CD4-positive, alpha-beta T cell treated with Interleukin-4 for 1 hour (primary cell): ENCODE measurements at places on chromosomes 6 and 20.

DNA sequence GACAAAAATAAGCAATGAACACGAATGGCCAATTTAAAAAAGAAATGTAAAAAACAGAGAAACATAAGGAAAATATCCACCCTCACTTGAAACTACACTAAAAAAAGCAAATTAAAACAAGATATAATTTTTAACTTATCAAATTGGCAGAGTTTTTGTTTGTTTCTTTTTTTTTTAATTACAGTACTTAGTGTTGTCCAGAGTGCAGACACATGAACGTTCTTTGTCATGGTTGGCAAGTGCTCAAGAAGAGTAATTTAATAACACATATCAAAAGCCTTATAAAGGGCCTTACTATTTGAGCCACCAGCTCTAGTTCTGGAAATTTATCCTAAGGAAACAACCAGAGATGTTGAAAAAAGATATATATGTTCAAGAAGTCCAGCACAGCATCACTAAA lies 142.3 kb downstream of the ATXN1 start:
- no peak for DNase-seq

DNA sequence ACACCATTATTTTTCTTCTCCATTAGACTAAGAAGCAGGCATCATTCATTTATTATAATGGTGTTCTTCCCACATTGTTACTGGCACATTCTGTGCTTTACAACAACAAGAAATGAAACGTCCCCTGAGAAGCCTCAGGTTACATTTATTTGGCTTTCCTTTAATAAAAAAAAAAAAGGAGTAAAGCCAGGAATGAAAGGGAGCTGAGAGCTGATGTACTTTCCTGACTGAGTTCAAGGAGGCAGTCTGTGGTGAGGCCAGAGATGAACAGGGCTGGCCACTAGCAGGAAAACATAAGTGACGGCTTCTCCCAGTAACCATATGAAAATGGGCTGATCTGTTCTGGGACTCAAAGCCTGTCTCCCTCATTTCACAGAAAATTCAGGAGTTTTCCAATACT lies 742.1 kb downstream of the MAFB start:
- no peak for DNase-seq

DNA sequence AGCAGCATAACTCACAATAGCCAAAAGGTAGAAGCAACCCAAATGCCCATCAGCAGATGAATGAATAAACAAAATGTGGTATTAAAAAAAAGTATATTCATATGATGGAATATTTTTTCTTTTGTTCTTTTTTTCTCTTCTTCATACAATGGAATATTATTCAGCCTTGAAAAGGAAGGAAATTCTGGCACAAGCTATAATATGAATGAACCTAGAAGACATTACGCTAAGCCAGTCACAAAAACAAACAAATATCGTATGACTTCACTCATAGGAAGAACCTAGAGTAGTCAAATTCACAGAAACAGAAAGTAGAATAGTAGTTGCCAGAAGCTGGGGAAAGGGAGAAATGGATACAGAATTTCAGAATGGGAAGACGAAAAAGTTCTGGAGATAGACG lies 63.7 kb downstream of the RBL1 start:
- no peak for DNase-seq

DNA sequence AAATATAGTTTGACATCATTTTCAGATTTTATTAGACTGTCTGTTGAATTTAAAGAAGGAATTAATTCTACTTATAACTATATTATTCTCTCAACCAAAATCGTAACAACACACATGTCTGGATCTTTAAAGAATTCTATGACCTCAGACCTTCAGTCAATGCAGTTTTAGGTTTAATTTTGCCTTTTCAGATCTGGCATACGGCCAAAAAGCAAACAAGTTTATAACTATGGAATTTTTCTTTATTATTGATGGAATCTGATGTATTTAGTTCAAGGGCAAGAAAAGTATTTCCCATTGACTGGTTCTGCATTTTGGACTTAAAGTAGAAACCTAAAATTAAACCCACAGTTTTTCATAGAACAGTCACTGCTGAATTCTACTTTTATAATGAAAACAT lies 233.4 kb downstream of the EYA4 start:
- DNase-seq, result no peak

DNA sequence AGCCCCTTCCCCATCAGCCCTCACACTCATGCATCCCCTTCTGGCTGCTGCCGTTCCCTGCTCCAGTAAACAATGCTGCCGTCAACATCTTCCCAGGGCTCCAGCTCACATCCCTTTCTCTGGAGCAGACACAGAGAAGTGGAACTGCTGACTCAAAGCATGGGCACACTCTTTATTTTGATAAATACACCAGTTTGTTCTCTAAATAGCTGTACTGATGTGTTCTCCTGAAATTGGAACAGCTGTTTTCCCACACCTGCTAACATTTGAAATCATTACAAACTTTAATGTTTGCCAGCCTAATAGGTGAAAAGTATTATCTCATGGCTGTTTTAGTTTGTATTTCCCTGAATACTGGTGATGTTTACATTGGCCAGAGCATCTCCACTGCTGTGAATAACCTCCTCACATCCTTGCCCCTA lies 102.1 kb upstream of the NXT1 start:
- no peak for DNase-seq

- DNase-seq, result no peak
Measured at GRCh38 chr6:160030103-160030502, 61.2 kb downstream of the IGF2R start.

DNA sequence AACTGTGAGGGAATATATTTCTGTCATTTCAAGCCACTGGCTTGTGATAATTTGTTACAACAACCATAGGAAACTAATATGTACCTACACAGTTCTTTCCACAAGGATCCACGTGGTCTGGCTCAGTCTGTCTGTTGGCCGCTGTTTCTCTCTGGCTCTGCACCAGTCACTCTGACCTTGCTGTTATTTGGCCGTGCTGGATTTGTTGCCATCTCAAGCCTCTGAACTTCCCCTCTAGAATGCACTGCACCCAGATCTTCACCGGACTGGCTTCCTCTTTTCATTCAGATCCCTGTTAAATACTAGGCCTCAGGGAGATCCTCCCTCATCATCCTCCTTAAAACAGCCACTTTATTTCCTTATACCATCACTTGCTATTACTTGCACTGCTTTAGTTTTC lies 446.8 kb downstream of the TFAP2B start:
- no peak for DNase-seq

DNA sequence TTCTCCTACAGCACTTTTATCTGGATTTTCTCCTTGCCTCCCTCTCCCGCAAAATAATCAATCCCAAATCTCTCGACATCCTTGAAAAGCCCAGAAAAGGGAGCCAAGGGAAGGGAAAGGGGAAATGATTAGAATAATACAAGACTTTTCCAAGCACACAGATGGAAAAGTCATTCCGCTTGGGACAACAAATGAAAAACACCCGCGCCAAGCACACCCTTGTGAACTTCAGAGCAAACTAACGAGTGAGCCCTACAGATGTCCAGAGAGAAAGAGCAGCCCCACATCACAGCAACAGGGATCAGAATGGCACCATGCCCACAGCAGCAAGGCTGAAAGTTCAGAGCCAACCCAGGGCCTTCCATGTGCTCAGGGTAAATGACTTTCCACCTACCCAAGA lies 49.6 kb downstream of the NINL start:
- no peak for DNase-seq

GRCh38 chr6:71419217-71420094 lies 130.8 kb downstream of the OGFRL1 start:
- no peak for DNase-seq

DNA sequence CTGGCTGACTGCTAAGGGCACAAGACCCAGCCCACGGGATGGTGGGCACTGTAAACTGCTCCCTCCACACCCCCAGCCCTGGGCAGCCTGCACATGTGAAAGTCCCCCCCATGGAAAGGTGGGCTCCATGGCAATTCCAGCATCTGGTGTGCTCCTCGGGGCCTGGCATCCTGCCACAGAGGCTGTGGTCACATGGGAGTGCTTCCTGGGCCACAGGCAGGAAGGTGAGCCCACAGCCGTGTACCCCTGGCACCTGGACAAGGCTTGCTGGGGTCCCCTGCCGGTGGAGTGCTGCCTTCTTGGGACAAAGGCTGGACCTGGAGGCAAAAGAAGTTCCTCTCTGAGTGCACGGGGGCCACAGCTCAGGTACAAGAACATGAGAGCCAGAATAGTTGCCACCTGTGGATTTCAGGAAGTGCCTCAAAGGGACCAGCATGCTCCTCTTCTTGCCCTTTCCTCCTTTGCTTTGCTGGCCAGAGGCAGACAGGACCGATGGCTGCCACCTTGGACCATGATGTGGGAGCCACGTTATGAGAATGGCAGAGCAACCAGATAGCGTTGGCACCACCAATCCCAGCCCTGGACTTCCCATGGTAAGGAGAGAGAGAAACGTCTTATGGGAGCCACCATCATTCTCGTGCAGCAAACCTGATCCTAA lies 120.2 kb upstream of the MLN start:
- no peak for DNase-seq

- DNase-seq, result no peak
Measured at GRCh38 chr6:29726571-29727194, 3.4 kb downstream of the HLA-F start.

- no peak for DNase-seq
Measured at GRCh38 chr6:142695016-142695415, 250.0 kb downstream of the HIVEP2 start.

DNA sequence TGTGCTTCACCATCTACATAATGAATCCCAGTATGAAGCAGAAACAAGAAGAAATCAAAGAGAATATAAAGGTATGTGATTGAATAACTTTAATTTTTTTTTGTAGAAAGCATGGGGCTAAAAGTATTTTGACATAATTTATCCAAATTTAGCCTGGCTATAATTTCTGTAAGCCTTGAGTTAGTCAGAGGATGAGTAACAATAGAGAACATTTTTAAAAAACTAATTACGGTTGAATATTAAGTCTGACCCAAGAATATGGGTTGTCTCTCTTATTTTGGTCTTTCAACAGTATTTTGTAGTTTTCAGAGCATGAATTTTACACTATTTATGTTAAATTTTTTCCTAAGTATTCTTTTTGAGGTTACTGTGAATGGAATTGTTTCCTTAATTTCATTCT lies 2.5 kb downstream of the GMNN start:
- DNase-seq, result no peak

DNA sequence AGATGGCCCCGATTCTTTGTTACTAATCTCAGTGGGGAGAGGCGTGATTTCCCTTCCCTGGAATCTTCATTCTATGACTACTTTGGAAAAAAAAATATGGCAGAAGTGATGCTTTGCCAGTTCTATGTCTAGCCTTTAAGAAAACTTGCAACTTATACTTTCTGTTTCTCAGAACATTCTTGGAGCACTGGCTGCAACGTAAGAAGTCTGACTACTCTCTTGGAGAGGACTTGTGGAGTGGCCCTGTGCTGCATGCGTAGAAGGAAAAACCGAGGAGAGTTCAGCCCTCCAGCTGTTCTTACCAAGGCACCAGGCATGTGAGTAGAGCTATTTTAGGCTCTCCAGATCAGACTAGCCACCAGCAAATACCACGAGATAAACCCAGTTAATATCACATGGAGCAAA lies 77.6 kb upstream of the STXBP5 start:
- DNase-seq, result no peak

GRCh38 chr20:39700528-39700927 lies 738.4 kb downstream of the DHX35 start:
- no peak for DNase-seq

- no peak for DNase-seq
Measured at GRCh38 chr6:94894300-94894699, 683.0 kb upstream of the MANEA start.

DNA sequence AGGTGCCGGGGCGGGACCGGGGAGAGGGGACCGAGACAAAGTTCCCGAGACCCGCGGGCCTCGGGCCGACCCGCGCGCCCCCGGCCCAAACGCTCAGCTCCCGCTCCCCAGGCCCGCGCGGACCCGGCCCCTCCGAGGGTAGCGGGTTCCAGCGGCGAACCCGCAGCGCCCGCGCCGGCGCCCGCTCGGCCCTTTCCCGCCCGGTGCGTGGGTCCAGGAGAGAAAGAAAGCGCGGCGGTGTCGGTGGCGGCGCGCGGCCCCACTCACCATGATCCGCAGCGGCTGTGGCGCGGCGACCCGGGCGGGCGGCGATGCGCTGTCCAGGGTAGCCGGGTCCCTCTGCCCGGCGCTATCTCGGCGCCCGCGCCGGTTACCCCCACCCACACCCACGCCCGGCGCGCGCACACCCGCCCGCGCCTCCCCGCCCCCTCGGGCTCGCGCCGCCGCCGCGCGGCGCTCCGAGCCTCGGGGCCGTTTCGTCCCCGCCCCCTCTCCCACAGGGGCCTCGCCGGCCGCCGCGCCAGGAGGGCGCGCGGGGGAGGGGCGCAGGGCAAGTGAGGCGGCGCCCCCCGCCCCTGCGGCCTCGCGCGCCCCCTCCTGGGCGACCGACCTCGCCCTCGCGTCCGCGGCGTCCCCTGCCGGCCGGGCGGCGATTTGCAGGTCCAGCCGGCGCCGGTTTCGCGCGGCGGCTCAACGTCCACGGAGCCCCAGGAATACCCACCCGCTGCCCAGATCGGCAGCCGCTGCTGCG lies at the start of gene ELOVL2:
Gene ELOVL2 (minus strand): TSS at position 345 of the 751 bp plus-strand sequence. CDS start 75 bp downstream, at position 270.
- DNase-seq, result no peak

DNA sequence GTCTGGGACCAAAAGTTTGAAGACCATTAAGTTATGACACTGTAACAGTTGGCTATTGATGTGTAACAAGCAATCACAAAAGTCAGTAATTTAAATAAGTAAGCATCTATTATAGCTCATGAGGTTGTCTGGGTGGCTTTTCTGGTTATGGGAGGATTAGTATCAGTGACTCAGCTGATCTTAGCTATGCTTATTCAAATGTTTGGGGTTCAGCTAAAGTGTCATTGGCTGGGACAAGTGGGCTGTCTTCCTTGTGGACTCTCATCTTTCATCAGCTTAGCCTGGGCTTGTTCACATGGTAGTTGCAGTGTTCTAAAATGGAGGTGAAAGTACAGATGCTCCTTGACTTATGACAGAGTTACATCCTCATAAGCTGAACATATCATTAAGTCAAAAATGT lies 74.6 kb upstream of the LAMP5 start:
- no peak for DNase-seq

GRCh38 chr6:36769183-36769675 lies 70.0 kb downstream of the CPNE5 start:
- no peak for DNase-seq

DNA sequence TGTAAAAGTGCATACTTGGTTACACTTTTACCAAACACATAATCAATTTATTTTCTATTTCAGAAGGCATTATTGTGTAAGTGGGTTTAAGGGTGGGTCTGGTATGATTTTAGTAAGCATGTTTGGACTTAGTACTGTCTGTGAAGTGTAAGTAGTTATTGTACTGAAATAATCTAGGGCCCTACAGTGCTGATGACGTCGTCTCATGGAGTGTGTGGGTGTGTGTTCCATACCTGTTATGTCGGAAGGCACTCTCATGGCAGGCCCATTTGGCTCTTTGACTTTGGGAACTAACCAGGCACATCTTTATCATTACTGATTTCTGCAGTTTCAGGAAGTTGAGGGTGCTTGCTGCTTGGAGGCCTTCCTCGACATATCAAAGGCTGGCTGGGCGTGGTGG lies 155.1 kb downstream of the SASH1 start:
- DNase-seq, result no peak

GRCh38 chr20:45538209-45538799 lies 978 bp downstream of the WFDC6 start:
- no peak for DNase-seq
